ENCODE measurements at places on chromosomes 6 and 20.
A peak's percentile ranks its signal among the peaks of the same experiment; 100 is the strongest.

DNA sequence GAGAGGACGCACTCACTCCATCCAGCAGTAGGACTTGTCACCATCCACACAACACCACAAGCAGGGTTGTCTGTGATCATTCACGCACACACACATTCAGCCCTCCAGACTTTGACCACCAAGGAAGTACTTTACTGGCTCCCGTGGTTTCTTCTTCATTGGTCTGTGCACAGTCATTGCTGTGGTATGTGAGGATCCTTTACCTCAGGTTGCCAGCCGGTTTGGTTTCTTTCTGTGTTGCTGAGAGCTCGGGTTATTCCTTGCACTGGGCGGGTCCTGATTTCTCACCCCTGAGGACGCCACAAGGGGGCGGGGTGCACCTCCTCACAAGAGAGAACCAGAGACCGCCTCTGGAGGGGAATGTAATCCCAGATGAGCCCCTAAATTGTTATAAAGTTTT is 11.2 kb downstream of the SLC35A1 start:
- peak; percentile 4 for DNase-seq

- DNase-seq = no peak
Measured at GRCh38 chr6:83221276-83221675, 28.1 kb downstream of the RWDD2A start.

DNA sequence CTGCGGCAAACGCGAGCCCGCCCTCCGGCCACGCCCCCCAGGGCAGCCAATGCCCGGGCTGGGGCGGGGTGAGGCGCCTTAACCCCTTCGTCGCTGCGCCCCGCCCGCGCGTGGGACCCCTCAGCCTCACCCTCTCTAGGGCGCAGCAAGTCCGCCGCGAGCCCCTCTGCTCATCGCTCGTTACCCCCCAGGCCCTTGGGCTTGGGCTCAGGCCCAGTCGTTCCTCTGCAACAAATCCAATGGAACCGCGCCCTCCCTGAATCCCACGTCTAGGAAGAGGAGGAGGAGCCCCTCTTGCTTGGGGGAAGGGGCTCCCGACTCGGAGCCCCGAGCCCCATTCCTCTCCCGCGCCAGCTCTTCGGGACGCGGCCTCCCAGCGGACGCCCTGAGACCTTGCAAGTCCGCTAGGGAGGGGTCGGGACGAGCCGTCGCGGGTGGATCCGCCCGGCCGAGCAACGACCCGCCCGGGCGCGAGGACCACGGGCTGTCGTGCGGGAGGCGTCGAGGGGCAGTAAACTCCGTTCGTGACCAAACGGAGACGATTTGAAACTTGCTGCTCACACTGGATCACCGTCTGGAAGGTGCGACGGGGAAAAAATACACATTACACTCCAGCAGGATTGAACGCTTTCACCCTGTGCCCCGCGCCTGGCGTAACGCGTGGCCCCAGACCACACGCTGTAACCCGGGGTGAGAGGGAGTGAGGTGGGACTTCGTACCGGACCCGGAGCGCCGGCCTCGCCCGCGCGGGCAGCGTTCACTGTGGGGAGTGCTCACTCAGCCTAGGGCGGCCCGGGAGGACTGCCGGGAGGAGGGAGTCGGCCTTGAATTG is 477 bp upstream of the LZTS3 start:
- DNase-seq = no peak

DNA sequence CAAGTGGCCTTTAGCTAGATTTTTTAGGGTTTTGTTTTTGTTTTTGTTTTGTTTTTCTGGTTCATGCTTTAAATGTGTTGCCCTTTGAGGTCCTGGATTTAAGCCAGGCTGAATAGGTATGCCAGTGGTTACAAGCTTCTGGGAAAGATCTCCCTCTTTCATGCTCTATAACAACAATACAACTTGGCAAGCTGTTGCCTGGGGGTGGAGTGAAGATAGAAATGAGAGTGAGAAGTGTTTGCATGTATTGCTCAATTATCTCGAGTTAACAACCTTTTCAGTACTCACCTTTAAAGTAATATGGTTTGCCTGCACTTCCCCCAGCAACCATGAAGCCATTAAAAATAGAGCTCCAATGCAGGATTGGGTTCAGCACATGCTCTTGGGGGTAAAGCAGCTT is 19.2 kb upstream of the HAO1 start:
- no peak for DNase-seq

- no peak for DNase-seq
Measured at GRCh38 chr6:73302339-73302738, 39.3 kb upstream of the KHDC1 start.

DNA sequence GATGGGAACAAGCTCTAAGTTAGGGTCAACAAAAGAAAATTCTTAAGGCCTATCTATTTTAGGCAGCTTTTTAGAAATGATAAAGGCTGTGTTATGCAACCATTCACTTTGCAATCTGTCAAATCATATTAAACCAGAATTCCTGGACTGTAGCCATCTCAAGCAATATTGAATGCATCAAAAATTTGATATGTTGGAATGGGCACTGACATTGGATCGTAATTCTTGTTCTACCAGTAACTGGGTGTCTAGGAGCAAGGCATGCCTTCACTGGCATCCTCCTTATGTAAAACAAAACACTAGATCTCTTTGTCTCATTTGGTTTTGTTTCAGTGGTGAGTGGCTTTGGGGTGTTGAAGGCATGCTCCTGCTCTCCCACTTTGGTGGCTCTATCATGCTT is 145.6 kb downstream of the JARID2 start:
- no peak for DNase-seq

DNA sequence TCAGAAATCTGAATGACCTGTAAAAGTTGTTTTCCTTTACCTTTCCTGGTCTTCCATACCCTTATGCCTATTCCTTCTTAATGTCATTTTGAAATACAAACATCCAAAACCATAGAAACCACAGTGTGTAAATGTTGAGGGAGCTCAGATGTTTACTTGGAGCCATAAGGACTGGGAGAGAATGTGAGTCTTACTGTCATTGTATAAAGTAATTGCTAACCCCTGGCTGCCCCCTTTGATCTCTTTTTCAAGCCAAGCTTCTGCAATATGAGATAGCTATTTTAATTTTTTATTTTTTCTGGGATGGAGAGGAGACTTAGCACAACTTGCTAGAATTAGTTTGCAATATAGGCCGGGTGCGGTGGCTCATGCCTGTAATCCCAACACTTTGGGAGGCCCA is 124.4 kb upstream of the AKIRIN2 start:
- no peak for DNase-seq

DNA sequence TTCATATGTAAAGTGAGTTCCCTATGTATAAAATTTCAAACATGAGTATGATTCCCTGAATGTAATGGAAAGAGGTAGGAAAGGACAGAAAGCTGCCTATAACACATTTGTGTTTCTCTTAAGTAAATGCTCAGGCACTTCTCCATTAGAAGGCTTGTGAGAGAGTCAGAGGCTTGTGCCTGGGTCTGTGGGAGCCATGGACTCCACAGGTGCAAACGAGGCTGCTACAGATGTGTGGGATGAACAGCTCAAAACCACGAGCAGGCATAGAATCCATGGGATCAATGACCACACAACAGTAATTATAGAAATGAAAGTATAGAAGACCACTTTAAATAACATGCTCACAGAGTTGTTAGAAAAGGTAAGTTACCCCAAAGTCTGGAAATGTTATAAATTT is 134.4 kb downstream of the ARID1B start:
- DNase-seq = no peak

GRCh38 chr6:100665041-100665380 is 200.3 kb upstream of the SIM1 start:
- no peak for DNase-seq

GRCh38 chr6:68973066-68973465 is 338.0 kb downstream of the ADGRB3 start:
- DNase-seq = no peak

GRCh38 chr20:34946661-34947060 is 8.9 kb downstream of the GSS start:
- DNase-seq = no peak

DNA sequence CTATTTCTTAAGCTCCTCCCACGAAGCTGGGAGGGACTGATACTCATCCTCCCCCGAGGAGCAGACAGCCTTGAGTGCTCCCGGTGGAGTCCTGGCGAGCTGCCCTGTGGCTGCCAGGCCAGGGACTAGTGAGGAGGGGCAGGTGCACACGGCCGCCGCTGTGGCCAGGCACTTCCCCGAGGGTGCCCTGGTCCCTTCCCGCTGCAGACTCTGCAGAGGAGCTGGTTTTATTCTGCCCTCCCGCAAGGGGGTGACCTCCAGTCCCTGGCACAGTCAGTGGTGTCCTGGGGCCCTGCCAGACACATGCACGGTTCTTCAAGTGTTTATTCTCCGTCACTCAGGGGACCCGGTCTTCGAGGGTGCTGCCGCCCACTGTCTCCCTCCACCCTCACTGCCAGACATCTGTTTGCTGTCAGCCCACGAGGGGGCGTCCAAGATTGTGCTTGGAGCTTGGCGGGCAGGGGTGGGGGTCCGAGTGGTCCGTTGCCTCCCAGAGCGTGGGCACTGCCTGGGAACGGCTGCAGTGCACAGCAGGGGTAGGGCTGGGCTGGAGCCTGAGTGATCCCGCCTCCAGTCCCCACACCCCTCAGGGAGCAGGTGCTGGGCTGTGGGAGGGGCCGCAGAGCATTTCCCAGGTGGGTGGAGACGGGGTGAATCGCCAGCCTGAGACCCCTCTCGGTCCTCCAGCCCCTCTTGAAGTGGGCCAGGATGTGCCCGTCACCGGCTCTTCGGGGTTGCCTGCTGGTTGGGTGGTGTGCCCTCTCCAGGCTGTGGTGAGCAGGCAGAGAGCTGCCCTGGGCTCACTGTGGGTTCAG is 3.1 kb upstream of the CABLES2 start:
- no peak for DNase-seq

DNA sequence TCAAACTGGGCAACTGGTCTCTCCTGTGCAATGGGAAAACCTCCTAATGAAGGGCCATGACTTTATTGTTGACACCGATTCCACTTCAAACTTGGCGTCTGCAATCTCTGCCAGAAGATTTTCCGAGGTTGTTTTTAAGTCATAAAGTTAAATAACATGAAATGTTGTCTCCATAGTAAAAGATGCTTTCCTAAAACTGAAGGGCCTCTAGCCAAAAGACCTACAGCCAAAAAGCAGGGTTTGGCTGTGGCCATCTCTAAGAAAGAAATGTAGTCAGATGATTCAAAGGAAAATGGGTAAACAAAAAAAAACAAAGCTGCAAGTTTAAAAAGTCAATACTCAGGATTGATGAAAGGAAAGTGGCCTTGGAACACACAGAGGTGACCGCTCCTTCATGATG is 14.1 kb downstream of the CD93 start:
- DNase-seq = no peak

DNA sequence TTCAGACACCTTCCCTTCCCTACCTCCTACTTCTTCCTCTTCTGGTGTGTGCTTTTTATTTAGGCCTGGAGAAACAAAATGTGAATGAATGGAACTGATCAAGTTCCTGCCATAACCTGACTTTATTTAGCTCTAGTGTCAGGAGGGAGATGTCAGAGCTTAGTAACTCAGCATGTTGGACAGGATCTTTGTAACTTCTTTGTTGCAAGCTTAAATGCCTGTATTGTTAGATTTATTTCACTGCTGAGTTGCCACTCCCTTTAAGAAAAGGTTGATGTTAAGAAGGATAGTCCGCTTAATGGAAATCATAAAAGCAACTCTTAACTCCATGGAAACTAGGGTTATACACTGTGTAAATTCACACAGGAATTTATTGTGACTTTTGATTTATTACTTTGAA is 2.2 kb downstream of the FAM120B start:
- DNase-seq = no peak

DNA sequence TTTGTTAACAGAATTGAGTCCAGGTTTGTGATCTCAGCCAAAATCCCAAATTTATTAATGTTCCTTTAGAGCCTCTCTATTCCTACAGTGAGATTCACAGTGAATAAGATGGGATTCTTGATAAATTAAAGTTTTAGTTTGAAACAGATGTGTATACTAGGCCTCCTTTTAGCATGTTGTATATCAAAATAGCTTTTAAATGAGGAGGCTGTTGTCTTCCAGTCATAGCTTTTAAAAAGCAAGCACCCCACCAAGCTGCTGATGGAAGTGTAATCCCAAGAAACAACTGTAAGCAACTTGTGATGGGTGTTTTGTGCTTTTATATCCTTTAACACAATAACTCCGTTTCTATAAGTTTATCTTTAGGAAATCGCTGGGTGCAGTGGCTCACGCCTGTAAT is 7.0 kb downstream of the GTF2H5 start:
- no peak for DNase-seq

DNA sequence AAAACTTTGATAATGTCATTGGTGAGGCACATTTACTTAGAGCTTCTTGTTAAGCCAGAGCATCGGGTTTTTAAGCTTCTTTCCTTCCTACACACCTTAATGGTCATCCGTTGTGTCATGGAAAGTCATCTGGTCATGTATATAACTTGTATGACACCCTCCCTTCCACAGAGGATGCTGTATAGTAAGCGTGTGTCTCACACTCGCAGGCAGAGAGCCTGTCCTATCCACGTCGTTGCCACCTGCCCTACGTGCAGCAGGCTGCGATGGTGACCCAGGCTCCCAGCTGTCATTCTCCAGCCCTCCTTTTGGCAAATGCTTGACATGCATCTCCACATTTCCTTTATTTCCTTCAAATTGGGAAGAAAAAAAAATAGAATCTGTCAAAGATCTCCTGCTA is 85.6 kb downstream of the MYB start:
- peak; percentile 44 for DNase-seq

DNA sequence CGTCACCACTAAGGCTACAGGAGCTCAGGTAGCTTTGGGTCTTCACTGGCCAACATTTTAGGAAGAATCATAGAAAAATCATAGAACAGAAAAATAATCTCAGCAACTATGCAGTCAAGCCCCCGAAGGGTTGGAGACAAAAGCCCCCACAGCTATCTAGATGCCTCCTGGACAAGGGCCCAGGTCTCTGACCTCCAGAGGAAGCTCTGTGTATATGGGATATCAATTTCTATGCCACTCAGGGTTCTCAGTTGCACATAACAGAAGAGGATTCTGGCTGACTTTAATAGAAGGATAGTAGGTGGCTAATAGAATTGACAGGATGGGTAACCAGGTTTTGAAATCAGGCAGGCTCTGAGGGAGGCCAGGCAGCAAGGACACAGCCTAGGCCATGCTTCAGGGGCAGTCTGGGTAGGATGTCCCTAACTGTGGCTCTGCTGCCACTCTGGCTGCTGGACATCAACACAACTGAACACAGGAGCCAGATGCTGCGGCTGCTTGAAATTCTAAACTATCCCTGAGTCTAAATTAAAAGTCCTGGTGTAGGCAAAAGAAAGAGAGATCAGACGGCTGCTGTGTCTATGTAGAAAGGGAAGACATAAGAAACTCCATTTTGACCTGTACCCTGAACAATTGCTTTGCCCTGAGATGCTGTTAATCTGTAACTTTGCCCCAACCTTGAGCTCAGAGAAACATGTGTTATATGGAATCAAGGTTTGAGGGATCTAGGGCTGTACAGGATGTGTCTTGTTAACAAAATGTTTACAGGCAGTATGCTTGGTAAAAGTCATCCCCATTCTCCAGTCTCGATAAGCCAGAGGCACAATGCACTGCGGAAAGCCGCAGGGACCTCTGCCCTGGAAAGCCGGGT is 65.6 kb downstream of the TRMT6 start:
- DNase-seq = no peak

All from thymus (tissue), 14 donors.